NCI-H187 treated with DMSO at 0.1 percent for 48 hours (cell line): ENCODE measurements at places on chromosomes 13 and 19.

- DNase-seq = no peak
Measured at GRCh38 chr13:90910018-90910639, 437.4 kb upstream of the MIR17HG start.

- no peak for DNase-seq
Measured at GRCh38 chr13:40252241-40252640, 414.2 kb downstream of the FOXO1 start.

- DNase-seq = no peak
Measured at GRCh38 chr13:106804991-106805390, 237.1 kb upstream of the ARGLU1 start.

DNA sequence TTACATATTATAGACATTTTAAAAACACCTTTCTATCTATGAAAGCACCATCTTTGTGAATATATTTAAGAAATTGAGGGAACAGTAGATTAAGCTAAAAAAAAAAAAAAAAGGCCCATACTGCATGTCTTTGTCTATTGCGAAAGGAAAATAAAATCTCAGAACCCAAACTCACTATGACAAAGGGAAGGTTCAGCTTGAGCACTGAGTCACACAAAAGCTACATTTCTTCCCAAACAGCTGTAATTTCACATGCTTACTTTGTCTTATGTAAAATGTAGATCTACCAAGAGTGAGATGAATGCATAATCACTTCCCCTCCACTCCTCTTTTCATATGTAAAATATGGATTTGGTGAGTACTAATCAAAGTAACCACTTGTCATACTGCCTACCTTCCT, 640.1 kb upstream of the KLF12 start:
- DNase-seq = no peak

GRCh38 chr19:32652894-32653598, 21.9 kb downstream of the ANKRD27 start:
- DNase-seq = no peak

DNA sequence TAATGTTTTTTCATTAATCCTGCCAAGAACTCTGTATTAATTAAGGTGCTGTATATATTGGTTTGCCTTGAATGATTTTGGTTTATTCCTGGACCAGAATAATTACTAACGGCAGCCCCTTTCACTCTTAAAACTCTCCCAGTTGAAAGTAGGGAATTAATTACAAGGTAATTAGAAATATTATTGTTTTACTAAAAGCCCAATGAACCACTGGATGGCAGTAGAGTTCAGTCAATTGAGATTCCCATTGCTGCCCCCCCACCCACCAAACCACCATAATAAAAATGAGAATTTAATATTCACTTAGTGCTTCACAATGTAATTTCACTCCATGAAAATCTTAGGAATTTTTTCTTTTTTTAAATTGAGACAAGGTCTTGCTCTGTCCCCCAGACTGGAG, 13.7 kb downstream of the WBP4 start:
- DNase-seq = no peak

- no peak for DNase-seq
Measured at GRCh38 chr19:4066682-4067395, at the start of gene ZBTB7A. Gene ZBTB7A, minus strand, starts transcription at chr19:4066899. Its CDS starts 11,667 bp downstream, at chr19:4055232.

DNA sequence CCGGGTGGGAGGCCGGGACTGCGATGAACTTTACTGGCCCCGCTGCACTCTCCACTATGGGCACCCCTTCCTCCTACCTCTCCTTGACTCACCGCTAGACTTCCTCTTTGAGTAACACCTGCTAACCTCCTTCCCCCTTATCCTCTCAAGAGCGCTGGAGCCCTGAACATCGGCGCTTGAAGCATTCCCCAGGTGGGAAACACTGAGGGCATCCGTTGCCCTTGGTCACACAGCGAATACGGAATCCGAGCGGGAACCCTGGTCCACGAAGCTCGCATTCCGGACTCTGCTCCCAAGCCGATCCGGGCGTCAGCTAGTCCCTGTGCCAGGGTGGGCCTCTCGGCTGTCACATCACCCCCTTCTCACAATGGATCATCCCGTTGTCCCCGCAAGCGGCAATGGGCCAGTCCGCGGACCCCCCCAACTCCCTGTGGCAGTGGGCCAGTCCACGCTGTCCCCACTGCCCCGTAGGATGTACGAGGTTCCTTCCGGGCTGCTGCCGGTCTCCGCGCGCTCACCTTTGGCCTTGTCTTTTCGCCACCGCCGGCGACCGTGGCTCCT, 4.2 kb downstream of the LIPE start:
- peak; percentile 28 for DNase-seq

DNA sequence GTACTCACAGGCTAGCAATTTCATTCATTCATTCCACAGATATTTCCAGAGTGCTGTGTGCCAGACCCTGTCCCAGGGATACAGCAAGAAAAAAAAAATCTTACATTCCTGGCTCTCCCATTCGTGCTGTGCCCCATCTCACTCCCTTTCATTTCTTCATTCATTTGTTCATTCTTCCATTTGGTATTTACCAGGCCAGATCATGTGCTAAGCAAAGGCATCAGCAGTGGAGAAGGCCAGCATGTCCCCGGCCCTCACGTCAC, 2.3 kb downstream of the MAP3K10 start:
- no peak for DNase-seq

GRCh38 chr13:32426990-32427851, 709 bp downstream of the N4BP2L1 start:
- no peak for DNase-seq

GRCh38 chr13:78662467-78662866, 3.5 kb upstream of the OBI1 start:
- DNase-seq = no peak

DNA sequence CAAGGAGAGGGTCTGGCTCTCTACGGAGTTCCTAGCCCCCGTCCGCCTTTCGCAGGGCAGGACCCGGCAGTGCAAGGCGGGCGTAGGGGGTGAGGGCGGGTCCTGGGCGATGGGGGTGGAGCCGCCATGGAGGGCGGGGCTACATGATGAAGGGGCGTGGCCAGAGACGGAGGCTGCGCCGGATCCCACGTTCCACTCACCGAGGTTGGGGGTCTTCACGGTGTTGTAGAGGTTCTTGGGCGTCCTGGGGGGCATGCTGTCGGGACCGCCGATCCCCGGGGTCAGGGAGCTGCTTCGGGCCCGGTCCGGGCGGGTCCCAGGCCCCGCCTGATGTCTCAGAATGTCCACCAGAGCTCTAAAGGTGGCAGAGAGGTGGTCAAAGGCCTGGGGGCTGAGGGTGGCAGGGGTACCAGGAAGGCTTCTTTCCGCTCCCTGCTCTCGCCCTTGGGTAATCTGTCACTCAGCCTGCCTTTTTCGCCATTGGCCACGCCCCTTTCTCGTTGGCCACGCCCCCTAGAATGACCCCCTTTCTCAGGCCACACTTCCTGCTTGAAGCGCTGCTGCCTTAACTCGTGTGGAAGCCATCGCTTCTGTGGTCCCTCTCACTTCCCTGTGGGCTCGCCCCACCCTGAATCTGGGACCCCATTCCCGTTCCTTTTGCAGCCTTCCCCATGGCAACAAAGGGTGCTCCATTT, 2.5 kb downstream of the SHISA7 start:
- DNase-seq = no peak

DNA sequence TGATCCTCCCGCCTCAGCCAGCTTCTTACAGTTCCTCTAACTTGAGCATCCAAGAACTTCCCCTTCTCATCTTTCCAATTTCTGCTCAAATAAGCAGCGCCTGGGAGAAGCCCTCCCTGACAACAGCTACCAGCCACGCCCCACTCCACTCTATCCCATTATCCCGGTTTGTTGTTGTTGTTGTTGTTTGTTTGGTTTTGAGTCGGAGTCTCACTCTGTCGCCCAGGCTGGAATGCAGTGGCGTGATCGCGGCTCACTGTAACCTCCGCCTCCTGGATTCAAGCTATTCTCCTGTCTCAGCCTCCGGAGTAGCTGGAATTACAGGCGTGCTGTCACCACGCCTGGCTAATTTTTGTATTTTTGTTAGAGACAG, 822 bp upstream of the PTPRS start:
- DNase-seq = no peak

- DNase-seq = no peak
Measured at GRCh38 chr13:22599156-22599555, 581.6 kb upstream of the SGCG start.

GRCh38 chr19:12785431-12786031, 5.8 kb upstream of the JUNB start:
- DNase-seq = no peak

GRCh38 chr19:281992-282391, 9.2 kb downstream of the PLPP2 start:
- no peak for DNase-seq

- no peak for DNase-seq
Measured at GRCh38 chr19:35249146-35249847, 495 bp downstream of the LSR start.

DNA sequence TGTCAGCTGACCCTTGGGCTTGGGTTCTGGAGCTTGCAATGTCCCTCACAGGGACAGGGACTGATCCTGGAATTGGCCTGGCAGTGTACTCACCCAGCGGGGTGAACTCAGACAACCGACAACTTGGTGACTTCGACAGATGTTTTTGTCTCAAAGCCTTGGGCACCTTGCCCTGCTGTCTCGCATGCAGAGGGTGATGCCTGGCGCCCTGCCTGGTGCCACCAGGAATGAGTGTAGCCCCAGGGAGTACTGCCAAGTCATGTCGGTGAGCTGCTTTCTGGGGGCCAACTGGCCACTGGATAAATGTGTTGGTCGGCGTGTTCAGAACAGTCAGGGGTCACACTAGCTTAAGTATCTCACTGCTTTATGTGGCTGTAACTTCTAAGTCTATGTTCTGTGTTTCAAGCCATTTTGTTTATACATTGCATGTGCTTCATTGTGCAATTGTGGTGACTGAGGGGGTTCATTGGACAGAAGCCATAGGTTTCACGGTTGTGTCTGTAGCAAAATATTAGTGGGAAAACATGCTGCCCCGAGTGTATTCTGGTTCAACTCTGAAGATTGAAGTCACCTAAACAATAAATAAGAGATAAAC, 96.3 kb upstream of the TNFSF11 start:
- DNase-seq = no peak

DNA sequence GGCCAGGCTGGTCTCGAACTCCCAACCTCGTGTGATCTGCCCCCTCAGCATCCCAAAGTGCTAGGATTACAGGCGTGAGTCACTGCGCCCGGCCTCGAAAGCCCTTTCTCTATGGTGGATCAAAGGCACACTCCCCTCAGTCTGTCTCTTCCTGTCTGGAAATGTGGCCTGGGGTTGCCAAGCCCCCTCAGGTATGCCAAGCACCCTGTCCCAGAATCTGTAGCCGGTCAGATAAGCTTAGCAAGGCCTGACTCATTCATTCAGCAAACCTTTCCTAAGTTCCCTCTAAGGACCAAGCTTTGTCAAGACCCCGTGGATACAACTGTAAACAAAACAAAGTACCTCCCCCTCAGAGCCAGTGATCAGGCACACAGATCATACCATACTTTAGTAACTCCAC, 14.1 kb downstream of the NUCB1 start:
- DNase-seq = no peak

GRCh38 chr13:42600943-42601342, 27.0 kb downstream of the TNFSF11 start:
- DNase-seq = no peak

- DNase-seq = no peak
Measured at GRCh38 chr19:54108496-54108895, 5.8 kb downstream of the NDUFA3 start.

GRCh38 chr19:55119053-55119452, 1.6 kb upstream of the PPP1R12C start:
- DNase-seq = no peak

- no peak for DNase-seq
Measured at GRCh38 chr19:45418802-45419201, 4.9 kb downstream of the ERCC1 start.

DNA sequence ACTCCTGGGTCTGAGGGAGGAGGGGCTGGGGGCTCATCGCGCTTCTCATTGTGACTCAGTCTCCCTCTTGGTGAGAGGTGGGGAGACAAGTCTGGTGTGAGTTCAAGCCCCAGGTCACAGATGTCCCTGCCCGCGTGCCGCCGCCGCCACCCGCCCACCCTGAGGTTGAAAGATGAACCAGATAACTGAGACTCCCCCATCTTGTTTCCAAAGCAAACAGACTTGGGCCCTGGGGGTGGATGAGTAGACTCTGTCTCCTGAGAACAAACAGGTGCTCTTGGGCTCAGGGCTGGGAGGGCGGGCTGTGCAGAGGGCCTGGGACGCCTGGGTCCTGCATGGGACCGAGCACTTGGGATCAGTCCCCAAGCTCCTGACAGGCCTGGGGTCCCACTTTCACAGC, 567 bp downstream of the SBK2 start:
- no peak for DNase-seq

DNA sequence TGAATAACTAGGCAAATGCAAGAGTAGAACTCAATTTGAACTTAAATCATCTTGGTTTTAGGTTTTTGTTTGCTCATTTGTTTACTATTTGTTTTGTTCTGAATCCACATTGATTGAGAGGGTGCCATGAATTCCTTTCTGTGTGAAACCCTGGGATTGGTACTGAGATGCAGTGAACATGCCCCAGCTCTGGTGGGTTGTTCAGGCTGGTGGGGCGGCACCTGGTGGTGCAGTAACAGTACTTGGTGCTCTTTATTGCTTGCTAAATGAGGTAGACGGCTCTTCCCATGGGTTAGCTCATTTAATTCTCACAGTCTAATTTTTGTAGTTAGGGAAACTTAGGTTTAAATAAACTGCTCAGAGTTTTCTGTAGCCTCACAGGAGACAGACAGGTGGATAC, 48.4 kb downstream of the WASF3 start:
- no peak for DNase-seq

DNA sequence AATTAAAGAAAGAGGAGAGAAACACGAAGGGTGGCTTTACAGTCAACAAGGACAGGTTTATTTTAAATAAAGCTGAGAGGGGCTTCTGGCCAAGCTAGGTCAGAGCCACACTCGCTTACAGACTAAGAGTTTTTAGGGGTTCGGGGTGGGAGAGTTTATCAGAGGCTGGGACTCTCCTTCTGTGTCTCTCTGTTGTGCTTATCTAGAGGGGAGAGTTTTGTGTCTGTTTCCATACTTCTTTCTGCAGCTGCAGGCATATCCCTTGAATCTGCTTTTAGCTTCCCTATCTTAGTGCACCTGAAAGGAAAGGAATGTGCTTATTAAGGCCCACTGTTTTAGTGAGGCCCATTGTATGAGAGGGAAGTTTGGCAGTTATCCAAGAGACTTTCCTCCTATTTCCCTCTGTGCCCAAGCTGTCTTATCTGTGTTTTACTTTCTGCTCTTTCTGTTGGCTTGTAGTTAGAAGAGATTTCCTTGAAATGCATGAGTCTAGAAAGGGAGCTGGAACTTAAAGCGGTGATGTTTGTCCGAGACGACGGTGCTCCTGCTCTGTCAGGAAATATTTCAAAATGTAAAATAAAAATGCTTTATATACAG, 275.3 kb downstream of the KCTD12 start:
- DNase-seq = no peak

- no peak for DNase-seq
Measured at GRCh38 chr19:40413291-40413845, at the start of gene PRX. Gene PRX, minus strand, starts transcription at chr19:40413378. Its CDS starts 5,446 bp downstream, at chr19:40407932.

GRCh38 chr19:55398200-55398925, 9.2 kb downstream of the UBE2S start:
- DNase-seq = no peak

DNA sequence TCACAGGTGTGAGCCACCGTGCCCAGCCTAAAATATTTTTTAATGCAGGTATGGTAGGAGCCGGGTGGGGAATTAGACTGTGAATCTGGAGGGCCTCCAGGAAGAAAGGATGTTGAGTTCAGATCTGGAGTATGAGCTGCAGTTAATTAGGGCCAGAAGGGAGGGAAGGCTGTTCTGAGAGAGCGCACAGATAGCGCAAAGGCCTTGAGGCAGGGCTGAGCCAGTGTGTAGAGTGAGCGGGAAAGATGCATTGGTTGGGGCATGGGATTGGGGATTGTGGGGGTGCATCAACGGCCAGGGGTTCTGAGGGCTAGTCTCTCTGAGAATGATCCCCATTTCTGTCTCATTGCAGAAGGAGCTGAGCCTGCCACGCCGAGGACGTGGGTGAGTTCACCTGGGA, 9.7 kb downstream of the MAST3 start:
- no peak for DNase-seq

GRCh38 chr13:52850396-52851136, 2.1 kb upstream of the PCDH8 start:
- DNase-seq = no peak
